Kidney epithelial cell (primary cell): ENCODE measurements at places on chromosomes 12 and 14. TPM values are rescaled to one million over a fixed set of nuclear protein-coding genes. Genes with fewer than 3 reads are reported as not detected.
A peak's percentile ranks its signal among the peaks of the same experiment; 100 is the strongest.

GSG1 gene
- not detected in 2 replicates for total RNA-seq

GEMIN2 gene
- 19.7 and 20.3 TPM in 2 replicates for total RNA-seq

AGAP2 gene
- under 0.01 TPM in 1 of 2 replicates, not detected in the other for total RNA-seq

DNA sequence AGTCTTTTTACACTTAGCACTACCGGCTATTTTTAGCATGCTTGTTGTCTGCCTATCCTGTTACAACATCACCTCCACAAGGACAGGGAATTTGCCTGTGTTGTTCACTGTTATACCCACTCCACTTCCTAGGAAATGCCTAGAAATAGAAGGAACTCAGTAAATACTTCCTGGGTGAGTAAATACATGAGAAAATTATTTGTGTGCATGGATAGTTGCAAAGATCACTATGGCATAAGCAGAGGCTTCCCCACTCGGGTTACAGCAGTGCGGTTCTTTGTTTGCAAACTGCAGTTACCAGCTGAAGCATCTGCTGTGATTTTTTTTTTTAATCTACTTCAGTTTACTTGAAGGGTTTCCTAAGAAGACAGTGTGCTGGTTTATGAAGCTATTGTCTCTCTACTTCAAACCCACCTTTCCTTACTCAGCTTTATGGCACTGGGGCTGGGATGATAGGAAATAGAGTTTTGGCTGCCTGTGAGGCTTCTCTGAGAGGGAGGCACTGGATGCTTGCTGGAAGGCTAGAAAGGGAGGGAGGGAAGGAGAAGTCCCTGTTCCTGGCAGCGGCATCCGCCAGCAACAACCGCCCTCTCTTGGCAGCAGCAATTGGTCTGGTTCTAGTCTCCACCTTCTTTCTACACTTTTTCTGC is 29.0 kb downstream of the PDE6H start:
- no peak for DNase-seq

- no peak for DNase-seq
Observed at GRCh38 chr12:10031321-10031720, 839 bp downstream of the CLEC9A start.

DNA sequence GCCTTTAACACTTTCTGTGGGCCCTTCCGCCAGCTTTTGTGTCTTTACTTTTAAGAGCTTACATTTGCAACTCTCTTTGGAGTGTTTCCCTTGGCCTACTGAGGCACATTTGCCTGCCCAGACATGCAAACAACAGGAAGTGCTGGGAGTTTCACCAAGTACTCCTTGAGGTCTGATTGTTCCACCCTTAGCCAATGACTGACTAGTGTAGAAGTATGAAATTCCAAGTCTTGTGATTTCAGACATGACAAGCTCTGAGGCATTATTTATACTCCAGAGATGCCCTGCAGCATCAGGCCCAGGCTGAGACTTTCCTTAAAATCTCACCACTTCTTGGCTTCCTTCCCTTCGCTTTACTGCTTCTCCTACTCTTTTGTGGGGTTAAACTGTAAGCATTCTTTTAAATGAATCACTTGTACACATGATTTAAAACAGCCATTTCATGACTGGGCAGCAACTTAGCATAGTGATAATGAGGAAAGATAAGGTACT is 174.1 kb downstream of the SLC6A15 start:
- DNase-seq, result peak; percentile 5

DNA sequence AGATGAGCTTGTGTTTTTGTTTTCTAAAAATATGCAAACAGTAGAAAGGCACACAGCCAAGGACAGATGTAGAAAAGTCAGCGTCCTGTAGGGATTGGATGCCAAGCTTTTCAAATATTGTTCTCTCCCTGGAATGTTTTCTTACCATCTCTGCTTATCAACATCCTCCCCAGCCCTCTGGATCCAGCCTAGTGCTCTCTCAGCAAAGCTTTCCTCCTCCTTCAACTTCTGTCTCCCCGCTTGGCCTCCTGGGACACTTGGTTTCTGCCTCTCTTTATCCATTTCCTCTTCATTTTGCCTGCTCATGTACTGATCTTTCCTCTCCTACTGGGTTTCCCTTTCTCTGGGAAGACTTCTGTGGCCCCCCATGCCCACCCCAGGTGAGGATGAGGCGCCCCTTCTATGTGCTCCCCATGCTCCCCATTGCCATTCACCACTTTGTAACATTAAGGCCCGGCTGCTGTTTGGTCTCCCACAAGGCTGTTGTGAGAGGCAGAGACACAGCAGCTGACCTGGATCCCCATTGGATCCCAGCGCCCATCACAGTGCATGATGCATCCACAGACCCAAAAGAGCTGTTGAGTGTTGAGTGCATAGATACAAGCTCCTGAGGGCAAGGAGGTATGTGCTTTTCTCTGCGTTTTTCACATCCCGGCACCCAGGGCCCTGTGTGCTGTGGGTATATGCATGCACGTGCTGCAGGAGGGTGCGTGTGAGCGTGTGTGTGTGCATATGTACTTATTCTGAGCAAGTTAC is 38.2 kb downstream of the EVL start:
- no peak for DNase-seq

- DNase-seq, result no peak
Observed at GRCh38 chr12:114812384-114812783, 128.4 kb upstream of the TBX3 start.

GRCh38 chr14:105273062-105273461 is 24.7 kb downstream of the BTBD6 start:
- DNase-seq, result no peak

DNA sequence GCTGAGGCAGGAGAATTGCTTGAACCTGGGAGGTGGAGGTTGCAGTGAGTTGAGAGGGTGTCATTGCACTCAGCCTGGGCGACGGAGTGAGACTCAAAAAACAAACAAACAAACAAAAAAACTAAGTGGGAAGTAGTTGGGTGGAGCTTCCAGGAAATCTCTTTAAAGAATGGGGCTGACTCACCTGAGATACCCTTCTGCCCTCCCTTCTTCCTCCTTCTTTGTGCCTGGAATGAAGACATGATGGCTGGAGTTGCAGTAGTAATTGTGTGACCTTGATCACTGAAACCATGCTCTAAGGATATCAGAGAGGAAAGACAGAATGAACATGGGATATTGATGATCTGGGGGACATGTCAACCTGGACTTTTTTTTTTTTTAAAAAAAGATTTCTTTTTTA is 87.6 kb upstream of the MED13L start:
- no peak for DNase-seq

- DNase-seq, result no peak
Observed at GRCh38 chr12:113083863-113084435, 27.4 kb downstream of the DTX1 start.

DNA sequence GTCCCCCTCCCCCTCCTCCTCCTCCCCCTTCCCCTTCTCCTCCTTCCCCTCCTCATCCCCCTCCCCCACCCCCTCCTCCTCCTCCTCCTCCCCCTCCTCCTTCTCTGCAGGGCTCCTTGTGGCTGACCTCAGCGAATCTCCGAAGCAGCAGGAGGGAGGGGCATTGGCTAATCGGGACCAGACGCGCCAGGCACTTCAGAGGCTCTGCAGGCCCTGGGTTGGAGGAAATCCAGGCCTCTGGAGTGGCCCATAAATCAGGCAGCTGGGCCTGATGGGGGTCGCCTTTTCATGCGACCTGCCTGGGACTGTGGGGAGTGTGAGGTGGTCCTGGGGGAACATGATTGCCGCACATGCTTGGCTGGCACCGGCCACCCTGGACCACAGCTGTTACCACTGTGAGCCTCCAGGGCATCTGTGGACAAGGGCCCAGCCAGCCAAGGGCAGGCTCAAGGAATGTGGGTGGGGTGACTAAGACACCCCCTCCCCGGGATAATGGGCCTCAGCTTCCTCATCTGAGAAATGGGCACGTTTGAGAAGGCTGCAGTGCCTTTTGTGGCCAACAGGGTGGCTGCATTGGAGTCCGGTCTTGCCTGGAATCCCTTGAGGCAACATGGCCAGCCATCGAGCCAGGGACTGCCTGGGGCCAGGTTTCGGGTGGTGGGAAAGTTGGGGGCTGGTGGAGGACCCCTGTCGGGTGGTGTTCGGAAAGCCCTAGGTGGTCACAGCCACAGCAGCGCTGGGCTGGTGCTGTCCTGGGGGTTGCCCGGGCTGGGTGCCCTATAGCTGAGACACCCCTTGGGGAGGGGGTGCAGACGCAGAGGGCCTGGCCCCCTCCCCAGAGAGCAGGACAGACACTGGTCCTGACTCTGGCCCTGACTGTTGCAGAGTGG is 12.0 kb downstream of the KIF26A start:
- no peak for DNase-seq
